ENCODE measurements at places on chromosomes 6 and 20. TPM values are rescaled to one million over a fixed set of nuclear protein-coding genes. Genes with fewer than 3 reads are reported as not detected.

- no peak for DNase-seq
Measured at GRCh38 chr6:113979937-113980336, 9.0 kb upstream of the HDAC2 start.

DNA sequence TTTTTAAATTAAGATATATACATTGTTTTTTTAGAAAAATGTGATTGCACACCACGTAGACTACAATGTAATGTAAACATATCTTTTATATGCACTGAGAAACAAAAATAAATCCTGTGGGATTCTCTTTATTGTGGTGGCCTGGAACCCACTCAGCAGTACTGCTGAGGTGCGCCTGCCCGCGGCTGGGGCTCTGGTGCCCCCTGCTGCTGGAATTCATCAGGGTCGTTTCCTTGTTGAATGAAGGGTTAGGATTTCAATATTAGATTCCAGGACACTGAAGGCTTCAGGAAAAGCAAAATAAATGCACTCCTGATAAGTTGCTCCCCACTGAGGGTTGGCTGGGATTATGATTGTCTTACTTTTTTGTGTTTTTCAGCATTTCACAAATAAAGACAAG is 175.8 kb upstream of the GGTLC1 start:
- DNase-seq: peak; percentile 28

DNA sequence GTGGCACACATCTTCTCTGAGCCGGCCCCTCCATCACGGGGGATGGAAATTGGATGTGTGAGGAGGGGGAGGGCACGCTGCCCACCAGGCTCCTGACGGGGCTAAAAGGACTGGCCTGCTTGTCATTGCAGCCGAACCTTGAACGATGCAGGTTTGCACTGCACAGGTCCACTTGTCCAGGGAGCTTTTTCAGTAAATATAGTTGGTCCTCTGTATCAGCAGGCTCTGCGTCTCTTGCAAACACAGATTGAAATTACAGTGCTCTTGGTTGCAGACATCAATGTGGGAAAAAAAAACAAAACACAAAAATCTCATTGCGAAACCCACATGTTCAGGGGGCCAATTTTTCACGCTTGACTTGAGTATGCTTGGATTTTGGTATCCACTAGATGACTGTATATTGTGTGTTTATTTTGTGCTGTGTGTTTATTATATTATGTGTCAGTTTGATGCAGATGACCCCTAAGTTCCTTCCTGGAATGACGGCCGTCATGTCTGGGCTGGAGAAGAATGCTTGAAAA is 29.2 kb downstream of the ERMARD start:
- DNase-seq: no peak

GRCh38 chr20:16654858-16655535 is 74.8 kb upstream of the SNRPB2 start:
- no peak for DNase-seq

- no peak for DNase-seq
Measured at GRCh38 chr6:89412071-89413005, at the start of gene RRAGD. TSS of gene RRAGD (minus strand) at chr6:89412273. CDS start at chr6:89411993, 280 bp downstream.

- DNase-seq: no peak
Measured at GRCh38 chr6:144873623-144874378, 588.7 kb downstream of the UTRN start.

DNA sequence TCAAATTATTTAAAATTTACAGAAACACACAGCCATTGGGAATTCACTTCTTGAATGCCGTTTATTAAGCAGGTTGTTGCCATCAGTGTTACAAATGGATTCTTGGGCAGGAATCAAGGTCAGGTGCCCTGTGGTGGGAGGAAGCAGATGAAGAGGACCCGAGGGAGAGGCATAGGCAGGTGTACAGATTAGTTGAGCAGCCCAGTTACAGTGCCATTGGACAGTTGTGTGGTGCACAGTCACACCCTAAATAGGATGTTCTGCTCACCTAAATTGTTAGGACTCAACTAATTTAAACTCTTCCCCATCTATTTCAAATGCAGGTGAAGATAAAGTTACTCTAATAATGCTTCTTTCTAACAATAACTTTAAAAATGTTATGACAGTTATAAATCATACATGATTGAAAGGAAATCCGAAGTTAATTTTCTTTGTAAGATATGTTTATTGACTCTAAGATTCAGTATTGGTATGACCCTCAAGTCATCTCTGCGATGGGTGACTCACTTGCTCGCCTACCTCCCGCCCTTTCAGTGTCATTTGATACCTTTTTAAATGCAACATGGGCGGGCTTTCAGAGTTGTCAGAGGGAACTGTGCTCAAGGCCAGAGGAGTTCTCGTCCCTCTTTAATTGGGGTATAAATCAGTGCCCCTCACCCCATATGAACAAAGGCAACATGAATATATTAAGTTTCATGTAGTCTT is 35.1 kb downstream of the DSE start:
- DNase-seq: no peak

- DNase-seq: no peak
Measured at GRCh38 chr6:117518870-117519269, 36.4 kb downstream of the DCBLD1 start.

GRCh38 chr6:44133981-44134711 is 6.8 kb downstream of the TMEM63B start:
- DNase-seq: no peak

- no peak for DNase-seq
Measured at GRCh38 chr6:105278813-105279212, 99.0 kb upstream of the POPDC3 start.

DNA sequence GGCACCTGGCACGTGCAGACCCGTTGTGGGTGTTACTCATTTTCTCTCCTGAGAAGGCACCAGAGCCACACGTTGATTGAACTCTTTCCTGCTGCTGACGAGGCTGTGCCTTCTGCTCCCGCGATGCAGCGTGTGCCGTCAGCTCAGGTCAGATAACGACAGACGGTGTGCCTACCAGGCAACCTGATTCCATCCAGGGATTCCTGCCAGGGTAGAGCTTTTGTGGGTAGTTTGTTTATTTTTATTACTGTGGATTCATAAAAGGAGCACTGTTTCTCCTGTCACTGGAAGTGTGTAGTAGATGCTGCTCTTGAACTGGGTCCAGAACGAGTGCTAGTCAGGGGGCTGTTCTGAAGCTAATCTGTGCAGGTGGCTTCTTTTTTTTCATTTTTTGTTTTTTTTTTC is 20.7 kb downstream of the PRPF6 start:
- DNase-seq: no peak

- DNase-seq: no peak
Measured at GRCh38 chr20:8796088-8796660, 272.7 kb upstream of the PLCB4 start.

GRCh38 chr20:64212755-64213154 is 42.8 kb upstream of the PCMTD2 start:
- DNase-seq: no peak

KIFC1 gene
- total RNA-seq: 91.4 TPM

APCDD1L gene
- total RNA-seq: 2.4 TPM

PRELID3B gene
- total RNA-seq: 137 TPM

TCP11 gene
- total RNA-seq: not detected

OPRM1 gene
- not detected for total RNA-seq

EFCAB8 gene
- 1.1 TPM for total RNA-seq

HDGFL1 gene
- total RNA-seq: not detected

GPSM3 gene
- 10.4 TPM for total RNA-seq

CALHM5 gene
- total RNA-seq: not detected
